ENCODE measurements at places on chromosomes 6 and 20.

DNA sequence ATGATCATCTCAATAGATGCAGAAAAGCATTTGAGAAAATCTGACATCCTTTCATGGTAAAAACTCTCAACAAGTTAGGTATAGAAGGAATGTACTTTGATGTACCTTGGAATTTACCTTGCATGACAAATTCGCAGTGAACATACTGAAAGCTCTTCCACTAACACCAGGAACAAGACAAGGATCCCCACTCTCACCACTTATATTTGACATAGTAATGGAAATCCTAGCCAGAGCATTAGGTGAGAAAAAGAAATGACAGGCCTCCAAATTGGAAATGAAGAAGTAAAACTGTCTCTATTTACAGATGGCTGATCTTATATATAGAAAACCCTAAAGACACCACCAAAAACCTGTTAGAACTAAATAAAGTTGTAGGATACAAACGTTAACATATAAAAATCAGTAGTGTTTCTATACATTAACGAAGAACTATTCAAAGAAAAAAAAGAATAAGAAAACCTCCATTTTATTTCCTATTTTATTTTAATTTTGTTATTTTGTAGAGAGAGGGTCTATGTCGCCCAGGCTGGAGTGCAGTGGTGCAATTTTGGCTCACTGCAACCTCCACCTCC, 26.9 kb downstream of the PCNA start:
- DNase-seq, result no peak

- no peak for DNase-seq
Observed at GRCh38 chr6:135853986-135854385, 2.5 kb downstream of the PDE7B start.

GRCh38 chr20:59673998-59674445, 69.7 kb downstream of the PHACTR3 start:
- DNase-seq, result no peak

- peak; percentile 38 for DNase-seq
Observed at GRCh38 chr6:152380351-152380767, 256.8 kb downstream of the SYNE1 start.

DNA sequence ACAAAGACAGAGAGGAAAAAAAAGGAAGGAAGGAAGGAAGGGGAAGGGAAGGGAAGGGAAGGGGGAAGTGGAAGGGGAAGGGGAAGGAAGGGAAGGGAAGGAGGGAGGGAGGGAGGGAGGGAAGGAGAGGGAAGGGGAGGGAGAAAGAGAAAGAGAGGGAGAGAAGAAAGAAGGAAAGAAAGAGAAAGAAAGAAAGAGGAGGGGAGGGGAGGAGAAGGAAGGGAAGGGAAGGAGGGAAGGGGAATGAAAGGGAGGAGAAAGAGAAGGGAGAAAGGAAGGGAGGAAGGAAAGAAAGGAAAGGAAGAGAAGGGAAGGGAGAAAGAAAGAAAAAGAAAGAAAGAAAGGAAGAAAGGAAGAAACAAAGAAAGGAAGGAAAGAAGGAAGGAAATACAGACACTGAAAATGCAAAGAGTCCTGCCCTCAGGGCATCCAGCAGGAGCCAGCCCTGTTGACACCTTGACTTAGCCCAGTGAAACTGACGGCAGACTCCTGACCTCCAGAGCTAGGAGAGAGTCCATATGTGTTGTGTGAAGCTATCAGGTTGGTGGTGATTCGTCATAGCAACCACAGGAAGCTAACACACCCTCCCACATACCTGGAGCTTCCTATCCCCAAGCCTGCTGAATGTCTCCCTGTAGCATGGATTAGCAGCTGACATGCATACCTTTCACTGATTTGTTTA, 58.7 kb upstream of the SULF2 start:
- peak; percentile 14 for DNase-seq

- no peak for DNase-seq
Observed at GRCh38 chr20:23966298-23966697, 22.3 kb downstream of the GGTLC1 start.

DNA sequence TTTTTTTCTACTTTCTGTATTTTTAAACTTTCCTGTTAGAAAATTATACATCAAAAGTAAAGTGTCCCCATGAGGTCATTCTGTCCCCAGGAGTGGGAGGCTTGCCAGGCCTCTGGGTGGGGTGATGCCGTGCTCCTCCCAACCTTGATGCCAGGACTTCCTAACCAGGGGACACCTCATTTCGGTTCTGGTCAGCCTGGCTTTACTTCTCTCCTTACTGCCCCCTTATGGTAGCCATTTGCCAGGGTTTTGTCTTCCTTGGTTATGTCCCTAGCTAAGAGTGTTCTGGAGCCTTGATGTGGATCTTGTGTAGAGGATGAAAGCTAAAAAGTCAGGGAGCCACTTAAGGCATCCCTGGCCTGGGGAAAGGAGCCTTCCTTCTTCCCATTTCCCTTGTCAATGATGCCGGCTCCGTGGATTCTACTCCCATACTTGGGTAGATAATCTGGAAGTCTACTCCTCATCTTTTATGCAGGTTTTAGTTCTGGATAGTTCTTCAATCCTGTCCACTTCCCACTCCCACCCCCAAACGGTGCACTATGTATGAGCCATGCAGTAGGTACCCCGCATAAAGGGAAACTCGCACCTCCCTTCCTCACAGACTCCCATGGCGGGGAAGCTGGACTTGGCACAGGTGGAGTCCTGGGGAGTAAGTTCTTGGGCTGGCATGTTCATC, 164.1 kb upstream of the SALL4 start:
- peak; percentile 86 for DNase-seq

DNA sequence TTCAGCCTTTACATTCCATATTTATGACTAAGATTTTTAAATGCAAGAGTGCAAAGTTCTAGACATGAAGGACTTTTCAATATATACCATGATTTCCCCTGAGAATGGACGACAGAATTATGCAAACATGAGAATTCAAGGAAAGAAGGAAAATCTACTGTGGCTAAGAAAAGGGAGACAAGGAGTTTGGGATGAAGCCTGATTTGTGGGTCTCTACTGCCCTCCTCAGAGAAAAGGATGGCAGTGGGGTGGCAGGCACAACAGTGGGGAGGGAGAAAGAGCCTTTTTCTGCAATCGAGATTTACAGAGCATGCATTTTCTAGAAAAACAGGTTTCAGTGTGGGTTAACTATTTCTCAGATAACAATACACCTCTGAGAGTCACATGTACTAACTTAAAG, 466.9 kb upstream of the NRSN1 start:
- peak; percentile 1 for DNase-seq

GRCh38 chr20:33046412-33046811, 7.3 kb upstream of the BPIFB3 start:
- DNase-seq, result no peak

DNA sequence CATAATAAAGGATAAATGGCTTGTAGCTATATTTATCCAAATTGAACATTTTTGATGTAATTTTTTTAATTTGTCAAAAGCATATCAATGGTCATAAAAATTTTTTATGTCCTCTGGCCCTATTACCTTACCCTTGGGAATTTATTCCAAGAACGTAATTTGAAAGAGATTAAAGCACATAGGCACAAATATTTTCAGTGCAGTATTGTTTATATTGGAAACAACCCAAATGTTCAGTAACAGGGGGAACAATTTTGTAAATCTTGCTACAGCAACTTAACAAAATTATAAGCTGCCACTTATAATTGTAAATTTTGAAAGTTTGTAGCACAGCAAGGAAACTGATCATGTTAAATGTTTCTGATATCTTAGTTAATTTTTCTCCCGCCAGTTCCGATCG, 142.4 kb downstream of the MTHFD1L start:
- no peak for DNase-seq

DNA sequence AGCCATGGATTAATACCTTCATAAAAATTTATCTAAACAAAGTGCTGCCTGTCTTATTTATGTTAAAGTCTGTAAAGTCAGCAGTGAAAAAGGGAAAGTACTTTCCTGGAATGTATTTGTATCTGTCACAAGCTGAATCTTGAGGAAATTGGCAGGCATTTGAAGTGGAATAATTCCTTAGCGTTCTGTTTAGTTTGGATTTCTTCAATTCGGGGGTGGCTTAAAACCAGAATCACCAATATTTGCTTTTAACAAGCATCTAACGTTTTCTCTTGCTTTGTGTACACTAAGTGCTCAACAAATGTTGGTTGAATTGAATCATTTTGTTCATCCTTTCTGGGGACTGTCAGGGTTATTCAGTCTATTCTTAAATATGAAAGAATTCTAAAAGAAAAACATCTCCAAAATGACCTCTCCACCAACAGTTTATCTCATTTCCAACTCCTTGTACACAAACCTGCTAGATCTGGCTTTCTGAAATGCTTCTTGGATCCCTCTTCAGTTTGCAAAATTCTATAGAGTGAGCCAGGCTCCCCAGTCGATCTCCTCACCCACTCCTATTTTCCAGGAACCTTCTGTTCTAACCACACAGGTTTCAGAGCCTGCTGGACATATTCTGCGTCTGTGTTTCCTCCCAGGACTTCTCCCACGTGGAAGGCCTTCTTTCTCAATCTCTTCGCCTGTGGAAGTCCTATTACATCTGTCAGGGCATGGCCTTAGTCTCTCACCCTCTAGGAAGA, 2.0 kb upstream of the NPEPL1 start:
- no peak for DNase-seq

- DNase-seq, result no peak
Observed at GRCh38 chr6:88513920-88514319, 347.8 kb upstream of the CNR1 start.

- no peak for DNase-seq
Observed at GRCh38 chr6:78749326-78749725, 118.0 kb upstream of the IRAK1BP1 start.

- DNase-seq, result no peak
Observed at GRCh38 chr6:142784344-142784743, 160.6 kb downstream of the HIVEP2 start.

- DNase-seq, result no peak
Observed at GRCh38 chr6:53391170-53391569, 42.4 kb upstream of the ELOVL5 start.

GRCh38 chr20:16666272-16666671, 63.6 kb upstream of the SNRPB2 start:
- peak; percentile 23 for DNase-seq

GRCh38 chr6:165988302-165988756, 179.3 kb downstream of the TBXT start:
- DNase-seq, result no peak

DNA sequence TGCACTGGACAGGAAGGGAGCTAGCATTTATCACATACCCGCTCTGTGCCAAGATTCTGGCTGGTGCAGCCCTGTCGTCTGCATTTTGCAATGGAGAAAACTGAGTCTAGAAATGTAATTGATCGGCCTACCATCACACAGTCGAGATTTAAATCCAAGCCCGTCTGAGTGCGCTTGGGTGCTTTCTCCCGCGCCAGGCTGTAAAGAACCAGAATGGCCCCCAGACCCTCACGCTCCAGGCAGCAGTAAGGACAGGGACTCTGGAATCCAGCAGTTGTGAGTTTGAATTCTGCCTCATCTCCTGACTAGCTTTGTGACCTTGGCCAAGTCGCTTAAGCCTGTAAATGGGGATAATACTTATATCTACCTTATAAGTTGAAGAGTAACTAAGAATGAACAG, 10.8 kb downstream of the DYNLRB1 start:
- DNase-seq, result no peak

- no peak for DNase-seq
Observed at GRCh38 chr6:19669206-19669605, 168.0 kb upstream of the ID4 start.

- peak; percentile 88 for DNase-seq
Observed at GRCh38 chr20:62822788-62823651, 6.2 kb downstream of the COL9A3 start.

All from A549 (cell line).